Osteocyte (in vitro differentiated cells): ENCODE measurements at places on chromosomes 6 and 20.

DNA sequence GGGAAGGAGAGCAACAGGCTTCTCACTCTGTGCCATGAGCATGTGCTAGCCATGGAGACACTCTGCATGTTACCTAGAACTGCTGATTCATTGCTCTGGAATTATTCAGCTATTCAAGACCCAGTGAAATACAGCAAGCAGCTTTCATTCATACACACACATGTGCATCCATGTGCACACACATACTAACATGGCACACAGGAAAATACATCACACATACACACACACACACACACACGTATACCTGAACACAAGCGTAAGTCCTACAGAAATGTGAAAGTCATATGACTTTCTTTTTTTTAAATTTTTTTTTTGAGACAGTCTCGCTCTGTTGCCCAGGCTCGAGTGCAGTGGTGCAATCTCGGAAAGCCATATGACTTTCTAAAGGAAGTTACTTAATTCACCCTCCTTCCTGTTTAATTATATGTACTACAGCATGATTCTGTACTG is 108.2 kb upstream of the NFATC2 start:
- DNase-seq = no peak

GRCh38 chr20:13261460-13262301 is 40.6 kb downstream of the ISM1 start:
- no peak for DNase-seq

DNA sequence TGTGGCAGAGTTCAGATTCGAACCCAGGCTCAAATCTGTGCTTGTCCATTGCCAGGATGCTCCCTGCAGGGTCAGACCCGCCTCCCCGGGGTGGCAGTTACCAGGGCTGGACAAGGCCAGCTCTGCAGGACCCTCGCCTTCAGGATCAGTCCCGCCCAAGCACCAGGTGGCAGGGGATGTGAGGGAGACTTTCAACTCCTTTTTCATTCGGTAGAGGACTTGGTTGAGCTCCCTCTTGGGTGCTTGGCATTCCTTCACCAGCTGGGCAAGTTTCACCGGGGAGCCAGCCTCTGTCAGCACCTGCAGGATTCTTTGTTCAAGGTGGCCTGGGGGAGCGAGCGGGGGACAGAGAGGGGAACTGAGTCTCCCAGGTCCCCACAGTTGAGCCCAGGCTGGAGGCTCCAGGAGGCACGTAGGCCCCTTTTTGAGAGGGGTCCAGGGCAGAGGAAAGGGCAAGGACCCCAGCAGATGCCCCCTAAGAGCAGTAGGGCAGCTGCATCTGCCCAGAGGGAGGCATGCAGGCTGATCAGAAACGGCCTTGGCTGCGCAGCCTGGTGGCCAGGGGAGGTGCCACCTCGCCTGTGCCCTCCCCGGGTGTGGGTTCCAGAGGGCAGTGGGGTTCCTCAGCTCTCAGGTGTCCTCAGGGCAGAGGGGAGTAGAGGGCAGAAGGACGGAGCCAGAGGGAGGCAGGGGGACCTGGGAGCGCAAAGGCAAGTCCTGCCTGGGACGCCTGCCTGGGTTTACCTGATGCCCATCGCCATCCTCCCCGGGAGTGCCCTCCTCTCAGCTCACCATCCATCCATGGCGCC is 3.9 kb downstream of the ZBP1 start:
- DNase-seq = peak; percentile 78

DNA sequence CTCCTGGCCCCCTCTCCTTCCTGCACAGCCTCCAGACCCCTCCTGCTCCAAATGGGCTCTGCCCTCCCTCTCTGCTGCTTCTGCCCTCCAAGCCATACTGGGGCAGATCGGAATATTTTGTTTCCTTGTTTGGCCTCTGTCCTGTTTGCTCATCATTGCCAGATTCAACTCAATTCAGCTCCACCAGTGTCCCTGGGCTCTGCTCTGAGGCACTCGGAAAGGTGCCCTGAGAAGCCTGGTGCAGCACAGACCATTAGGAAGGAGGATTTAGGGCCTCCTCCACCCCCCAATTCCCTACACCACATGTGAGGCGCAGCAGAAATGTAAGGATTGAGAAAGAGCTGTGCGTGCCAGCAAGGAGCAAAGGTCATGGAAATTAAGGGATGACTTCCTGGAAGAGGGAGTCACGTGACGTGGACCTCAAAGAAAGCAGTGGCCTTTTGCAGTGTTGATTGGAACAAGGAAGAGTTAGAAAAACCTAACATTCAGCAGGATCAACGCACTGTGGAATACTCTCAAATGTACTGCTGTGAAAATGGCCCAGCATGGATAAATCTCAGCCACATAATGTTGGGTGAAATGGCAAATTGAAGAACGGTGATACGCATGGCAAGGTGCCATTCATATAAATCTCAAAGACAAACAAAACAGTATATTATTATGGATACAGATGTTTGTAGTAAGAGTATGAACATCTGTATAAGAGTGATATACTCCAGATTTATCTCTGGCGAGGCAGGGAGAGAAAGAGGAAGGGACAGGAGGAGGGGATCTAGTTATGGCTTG is 229.5 kb upstream of the RNF24 start:
- DNase-seq = no peak

DNA sequence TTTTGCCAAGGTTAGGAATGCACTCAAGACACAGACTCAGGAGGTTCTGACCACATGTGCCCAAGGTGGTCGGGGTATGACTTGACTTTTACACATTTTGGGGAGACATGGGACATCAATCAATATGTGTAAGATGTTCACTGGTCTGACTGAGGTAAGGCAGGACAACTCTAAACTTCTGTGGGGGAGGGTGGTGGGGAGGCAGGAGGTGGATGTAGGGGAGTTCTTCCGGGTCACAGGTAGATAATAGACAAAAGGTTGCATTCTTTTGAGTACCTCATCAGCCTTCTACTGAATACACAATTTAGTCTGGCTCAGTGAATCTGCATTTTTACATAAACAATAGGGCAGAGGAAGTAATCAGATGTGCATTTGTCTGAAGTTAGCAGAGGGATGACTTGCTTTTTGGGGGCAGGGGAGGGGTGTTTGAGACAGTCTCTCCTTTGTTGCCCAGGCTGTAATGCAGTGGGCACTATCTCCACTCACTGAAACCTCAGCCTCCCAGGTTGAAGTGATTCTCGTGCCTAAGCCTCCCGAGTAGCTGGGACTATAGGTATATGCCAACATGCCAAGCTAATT is 10.9 kb downstream of the ECHDC1 start:
- DNase-seq = no peak

- no peak for DNase-seq
Observed at GRCh38 chr20:38181207-38181801, 16.2 kb upstream of the TGM2 start.

DNA sequence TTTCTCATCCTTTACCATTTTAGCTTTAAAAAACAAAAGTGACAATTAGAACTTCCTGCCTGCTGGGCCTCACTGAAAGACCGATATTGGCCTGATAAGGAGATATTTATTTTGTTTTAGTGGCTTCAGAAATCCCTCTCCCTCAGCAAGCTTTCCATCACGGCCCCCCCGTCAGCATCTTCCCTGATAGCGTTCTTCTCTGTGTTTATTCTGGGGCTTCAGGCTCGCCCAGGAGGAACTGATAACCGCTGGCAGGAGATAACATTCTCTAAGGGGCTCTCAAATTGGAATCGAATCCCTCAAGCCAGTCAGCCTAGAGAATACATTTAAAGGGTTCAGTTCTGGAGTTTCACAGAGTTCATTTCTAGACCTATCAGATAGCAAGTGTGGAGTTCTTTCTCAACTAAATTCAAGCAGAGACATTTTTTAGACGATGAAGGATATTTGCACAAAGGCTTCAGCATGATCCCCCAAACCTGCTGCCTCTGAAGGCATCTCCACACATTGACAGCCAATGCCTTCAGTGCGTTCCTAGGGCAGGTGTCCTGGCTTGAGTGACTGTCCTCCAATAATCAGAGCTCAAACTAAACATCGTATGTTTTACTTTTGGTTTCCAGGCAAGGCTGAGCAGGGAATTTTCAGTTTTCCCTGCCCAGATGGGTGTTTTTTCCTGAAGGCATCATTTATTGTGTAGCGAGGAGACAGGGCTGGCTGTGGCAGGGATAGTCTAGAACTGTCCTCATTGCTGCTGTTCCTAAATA is 17.0 kb downstream of the PRDM1 start:
- no peak for DNase-seq

GRCh38 chr6:80690551-80691131 is 584.2 kb downstream of the BCKDHB start:
- no peak for DNase-seq

DNA sequence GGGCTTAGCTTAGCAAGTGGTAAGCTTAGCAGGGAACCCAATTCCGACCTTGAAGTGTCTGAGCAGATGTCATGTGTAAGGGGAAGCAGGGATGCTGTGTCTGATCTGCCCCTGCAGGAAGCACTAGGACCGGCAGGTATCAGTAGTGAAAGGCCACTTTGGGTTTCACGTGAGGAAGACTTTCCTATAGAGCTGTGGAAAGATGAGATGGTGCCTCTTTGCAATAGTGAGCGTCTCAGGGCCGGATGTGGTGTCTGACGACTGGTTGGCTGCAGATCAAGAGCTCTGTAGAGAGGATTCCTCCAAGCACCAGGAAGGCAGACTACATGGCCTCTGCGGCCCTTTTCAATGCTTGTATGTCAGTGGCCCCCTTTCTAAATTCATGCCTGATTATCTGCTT is 98.3 kb downstream of the TIAM2 start:
- DNase-seq = no peak

GRCh38 chr6:130825772-130826441 is 1.3 kb upstream of the SMLR1 start:
- no peak for DNase-seq

DNA sequence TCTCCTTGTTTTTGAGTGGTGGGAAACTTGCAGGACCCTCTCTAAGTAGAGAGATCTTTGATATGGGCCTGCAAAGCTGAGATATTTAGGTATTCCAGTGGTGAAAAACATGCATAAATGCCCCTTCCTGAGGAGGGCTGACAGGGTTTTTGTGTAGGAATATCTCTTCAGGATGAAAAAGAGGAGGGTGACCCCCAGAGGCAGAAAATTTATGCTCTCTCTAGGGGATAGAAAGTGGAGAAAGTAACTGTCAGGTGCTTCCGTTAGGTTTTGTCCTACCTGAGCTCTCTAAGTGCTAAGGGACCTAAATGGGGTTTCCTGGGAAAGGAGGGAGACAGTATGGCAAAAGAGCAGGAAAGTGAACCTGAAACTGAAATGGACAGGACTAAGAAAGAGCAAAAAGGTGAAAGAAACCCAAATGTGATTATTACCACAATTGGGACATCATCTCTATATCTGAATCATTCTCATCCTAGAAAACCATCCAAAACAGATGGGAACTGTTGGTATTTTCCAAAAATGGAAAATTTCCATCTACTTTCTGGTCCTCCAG is 2.0 kb downstream of the COL19A1 start:
- DNase-seq = no peak

GRCh38 chr6:17156112-17156921 is 54.5 kb downstream of the STMND1 start:
- DNase-seq = no peak

DNA sequence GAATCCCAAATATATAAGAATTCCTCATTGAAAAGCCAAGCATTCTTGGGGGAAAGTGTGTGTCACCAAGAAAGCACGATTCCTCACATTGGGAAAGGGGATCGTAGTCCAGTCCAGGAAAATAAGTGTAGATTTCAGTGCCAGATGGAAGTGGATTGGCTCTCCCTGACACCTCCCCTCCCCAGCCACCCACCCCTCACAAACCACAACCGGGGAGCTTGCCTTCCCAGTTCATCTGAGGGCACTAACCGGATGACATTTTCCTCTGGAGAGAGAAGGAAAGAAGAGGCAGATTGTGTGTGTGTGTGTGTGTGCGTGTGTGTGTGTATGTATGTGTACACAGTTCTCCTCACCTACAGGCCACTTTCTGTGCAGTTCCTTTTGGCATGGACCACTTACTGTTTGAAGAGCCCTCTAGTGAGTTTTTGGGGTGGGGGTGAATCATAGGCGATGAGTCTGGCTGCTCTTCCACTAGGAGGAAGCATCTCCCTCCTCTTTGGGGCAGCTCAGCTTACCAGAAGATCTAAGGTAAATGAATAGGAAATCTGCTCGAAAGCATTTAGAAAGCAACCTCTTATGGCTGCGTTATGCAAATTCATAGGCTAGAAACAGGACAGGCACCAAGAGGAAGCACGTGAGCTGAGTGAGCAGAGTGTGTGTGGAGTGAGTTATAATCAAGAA is 20.8 kb downstream of the DAAM2 start:
- no peak for DNase-seq

- DNase-seq = peak; percentile 74
Observed at GRCh38 chr6:2857580-2858337, 16.1 kb upstream of the SERPINB1 start.

DNA sequence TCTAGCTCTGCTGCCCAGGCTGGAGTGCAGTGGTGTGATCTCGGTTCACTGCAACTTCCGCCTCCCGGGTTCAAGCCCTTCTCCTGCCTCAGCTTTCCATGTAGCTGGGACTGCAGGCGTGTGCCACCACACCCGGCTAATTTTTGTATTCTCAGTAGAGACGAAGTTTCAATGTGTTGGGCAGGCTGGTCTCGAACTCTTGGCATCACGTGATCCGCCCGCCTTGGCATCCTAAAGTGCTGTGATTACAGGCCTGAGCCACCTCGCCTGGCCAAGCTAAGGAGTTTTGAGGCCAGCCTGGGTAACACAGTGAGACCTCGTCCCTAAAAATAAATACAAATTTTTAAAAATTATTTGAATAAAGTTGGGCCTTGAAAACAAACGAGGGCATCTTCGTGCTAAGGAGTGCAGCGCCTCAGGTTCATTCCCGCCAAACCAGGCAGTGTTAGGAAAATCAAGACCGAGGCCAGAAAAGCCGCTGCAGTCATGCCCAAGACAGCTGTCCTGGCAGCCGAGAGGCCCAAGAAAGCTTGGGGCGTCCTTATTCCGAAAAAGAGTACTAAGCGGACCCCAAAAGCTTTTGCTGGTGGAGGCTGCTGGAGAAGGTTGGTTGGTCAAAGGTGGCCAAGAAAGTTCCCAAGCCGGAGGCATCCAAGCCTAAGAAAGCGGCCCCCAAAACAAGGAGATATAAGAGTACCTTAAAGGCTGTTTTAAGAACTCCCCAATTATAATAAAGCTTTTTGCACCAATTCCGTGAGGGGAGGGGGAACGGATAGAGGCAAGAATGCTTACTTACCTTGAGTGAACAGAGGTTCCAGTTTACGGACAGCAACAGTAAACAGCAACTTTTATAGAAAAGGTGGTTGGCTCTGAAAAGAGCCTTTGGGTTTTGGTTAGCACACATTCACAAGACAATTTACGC is 109.0 kb downstream of the HFE start:
- DNase-seq = no peak

- no peak for DNase-seq
Observed at GRCh38 chr6:53530780-53531386, 14.0 kb downstream of the GCLC start.
